ENCODE measurements at places on chromosomes 12 and 14.

- no peak for DNase-seq
Measured at GRCh38 chr12:79414252-79414651, 276.5 kb downstream of the PAWR start.

- no peak for DNase-seq
Measured at GRCh38 chr12:29242921-29243431, 93.9 kb downstream of the FAR2 start.

DNA sequence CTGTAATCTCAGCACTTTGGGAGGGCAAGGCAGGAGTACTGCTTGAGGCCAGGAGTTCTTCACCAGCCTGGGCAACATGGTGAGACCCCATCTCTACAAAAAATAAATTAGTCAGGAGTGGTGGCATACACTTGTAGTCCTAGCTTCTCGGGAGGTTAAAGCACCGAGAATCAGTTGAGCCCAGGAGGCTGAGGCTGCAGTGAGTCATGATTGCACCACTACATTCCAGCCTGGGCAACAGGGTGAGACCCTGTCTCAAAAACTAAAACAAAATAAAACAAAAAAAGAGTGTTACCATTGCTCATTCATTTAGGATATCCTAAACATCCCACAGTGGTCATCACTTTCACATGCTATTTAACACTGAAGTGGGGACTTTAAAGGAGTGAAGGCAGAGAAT, 7.8 kb downstream of the NEK9 start:
- DNase-seq: no peak

GRCh38 chr14:101220921-101221510, 317.5 kb upstream of the RTL1 start:
- no peak for DNase-seq

- no peak for DNase-seq
Measured at GRCh38 chr12:37548266-37548805, 768.2 kb upstream of the ALG10B start.

GRCh38 chr12:64824500-64825142, at the start of gene TBC1D30:
Gene TBC1D30 (plus strand): TSS chr12:64824647. CDS start chr12:64824880, 233 bp downstream.
- no peak for DNase-seq

GRCh38 chr12:30138483-30138882, 354.7 kb upstream of the TMTC1 start:
- no peak for DNase-seq

DNA sequence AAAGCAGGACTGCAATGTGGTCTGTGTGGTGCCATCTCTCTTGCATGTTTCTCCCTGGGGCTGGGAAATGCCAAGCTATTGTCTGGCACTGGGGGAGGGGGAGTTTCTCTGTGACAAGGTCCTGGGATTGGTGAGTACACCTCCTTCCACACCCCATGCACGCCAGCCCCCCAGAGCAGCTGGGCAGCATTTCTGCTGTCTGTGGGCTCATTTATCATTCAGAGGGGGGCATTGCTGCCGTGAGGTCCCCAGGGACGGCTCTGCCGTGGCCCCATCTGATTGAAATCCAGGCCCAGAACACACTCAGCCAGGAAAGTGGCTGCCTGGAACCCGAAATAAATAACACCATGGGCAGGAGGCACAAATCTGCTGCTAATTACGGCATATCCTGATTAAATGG, 12.6 kb upstream of the FAM222A start:
- DNase-seq: no peak

DNA sequence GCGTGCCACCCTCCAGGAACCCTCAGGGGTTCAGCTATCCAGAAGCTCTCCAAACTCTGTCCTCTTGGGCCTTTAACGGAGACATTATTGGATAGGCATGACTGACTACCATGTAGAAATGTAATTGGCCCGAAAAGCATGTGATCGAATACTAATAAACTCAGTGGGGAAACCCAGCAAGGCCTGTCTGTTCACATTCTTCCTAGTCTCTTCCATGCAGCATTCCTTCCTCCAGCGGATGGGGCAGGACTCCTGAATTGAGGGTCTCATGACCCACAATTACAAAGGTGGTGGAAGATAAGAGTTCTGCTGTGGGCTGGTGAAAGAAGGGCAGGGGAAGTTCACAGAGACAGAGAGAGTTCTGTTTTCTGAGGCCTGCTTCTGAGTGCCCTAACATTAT, 6.5 kb upstream of the PRDM4 start:
- DNase-seq: no peak

- no peak for DNase-seq
Measured at GRCh38 chr14:54085841-54086240, 129.2 kb upstream of the BMP4 start.

GRCh38 chr12:41950455-41950854, 194.2 kb downstream of the GXYLT1 start:
- no peak for DNase-seq

DNA sequence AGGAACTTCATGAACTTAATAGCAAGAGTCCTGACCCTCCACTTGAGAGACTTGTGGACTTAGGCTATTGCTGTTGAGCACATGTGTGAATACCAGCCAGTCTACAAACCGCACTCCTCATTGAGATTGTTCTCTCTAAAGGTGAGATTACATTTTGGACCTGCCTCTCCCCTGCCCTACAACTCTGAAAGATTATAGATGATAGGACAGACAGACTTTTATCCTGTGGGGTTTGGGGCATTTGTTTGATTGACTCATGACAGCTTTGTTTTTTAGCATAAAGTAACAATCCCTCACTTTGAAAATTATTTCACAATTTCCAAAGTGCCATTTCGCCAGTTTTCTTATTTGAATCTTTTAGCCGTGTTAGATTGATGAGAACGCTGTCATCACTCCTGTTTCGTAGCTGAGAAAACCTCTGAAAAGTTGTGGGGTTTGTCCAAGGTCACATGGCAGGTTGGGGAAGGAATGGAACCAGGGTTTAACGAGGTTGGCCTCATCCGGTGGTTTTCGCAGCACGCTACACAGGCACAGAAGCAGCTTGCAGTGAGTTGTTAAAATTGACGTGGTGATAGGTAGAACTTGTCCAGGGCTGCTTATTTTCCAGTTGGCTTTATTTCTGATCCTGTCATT, 836 bp downstream of the EVL start:
- no peak for DNase-seq

DNA sequence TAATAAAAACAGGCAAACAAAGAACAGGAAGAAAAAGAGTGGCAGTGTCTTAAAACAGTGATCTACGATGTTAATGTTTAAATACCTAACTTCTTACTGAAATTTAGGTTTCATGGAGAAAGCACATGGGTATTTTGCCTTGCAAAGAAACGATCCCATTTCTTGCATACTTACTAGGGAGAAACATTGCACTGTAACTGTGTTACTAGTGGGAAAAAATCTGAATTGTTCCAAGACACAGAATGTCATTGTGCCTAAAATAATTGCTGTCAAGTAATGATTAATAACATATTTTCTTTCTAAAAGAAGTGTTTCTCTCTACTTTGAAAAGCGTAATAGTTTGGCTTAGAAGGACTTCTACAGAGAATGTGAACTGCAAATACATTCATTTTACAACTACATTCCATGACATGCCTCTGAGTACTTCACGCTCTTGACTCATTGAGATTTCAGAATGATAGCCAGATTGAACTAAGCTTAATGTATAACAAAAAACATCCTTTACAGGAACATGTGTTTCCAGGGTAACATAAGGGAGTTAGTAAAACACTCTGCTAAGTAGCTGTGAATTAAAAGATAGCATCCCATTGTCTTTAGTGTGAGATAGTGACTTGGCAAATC, 256.2 kb upstream of the CPNE8 start:
- no peak for DNase-seq

Data from forelimb muscle (tissue), 1 donor.